ENCODE measurements at places on chromosomes 2 and 18.

- no peak for DNase-seq
These were observed 97.2 kb downstream of the NCOA1 start for GRCh38 chr2:24588294-24588693.

GRCh38 chr2:47905386-47906156 is 727 bp downstream of the FBXO11 start:
- DNase-seq = no peak

GRCh38 chr2:60100034-60100433 is 453.4 kb downstream of the BCL11A start:
- DNase-seq = no peak

DNA sequence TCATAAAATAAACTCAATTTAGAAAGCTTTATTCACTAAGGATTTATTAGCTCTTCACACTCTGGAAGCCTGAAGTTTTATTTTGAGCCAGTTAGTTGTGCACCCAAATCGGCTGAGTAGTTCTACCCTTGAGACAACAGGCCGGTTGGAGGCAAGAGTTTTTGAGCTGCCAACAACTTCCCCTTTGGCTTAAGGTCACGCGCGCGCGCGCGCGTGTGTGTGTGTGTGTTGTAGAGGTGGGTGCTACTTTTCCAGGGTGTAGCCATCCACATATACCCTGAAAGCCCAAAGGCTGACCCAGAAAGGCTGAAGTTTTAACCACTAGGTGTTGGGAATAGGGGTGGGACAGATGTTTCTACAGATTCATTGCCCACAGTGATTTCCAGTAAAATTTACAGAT is 150.2 kb upstream of the LHCGR start:
- no peak for DNase-seq

GRCh38 chr2:74045454-74045853 is 60.7 kb downstream of the TET3 start:
- no peak for DNase-seq

- DNase-seq = no peak
These were observed 17.5 kb downstream of the IL1B start for GRCh38 chr2:112819081-112819480.

- DNase-seq = no peak
These were observed 27.6 kb upstream of the SLC40A1 start for GRCh38 chr2:189608170-189608569.

Data from GM12878 (cell line).